Nucleus accumbens (tissue), 56 donors: ENCODE measurements at places on chromosomes 7 and 10.

GRCh38 chr10:59770689-59771088 is 17.4 kb upstream of the MRLN start:
- no peak for DNase-seq

DNA sequence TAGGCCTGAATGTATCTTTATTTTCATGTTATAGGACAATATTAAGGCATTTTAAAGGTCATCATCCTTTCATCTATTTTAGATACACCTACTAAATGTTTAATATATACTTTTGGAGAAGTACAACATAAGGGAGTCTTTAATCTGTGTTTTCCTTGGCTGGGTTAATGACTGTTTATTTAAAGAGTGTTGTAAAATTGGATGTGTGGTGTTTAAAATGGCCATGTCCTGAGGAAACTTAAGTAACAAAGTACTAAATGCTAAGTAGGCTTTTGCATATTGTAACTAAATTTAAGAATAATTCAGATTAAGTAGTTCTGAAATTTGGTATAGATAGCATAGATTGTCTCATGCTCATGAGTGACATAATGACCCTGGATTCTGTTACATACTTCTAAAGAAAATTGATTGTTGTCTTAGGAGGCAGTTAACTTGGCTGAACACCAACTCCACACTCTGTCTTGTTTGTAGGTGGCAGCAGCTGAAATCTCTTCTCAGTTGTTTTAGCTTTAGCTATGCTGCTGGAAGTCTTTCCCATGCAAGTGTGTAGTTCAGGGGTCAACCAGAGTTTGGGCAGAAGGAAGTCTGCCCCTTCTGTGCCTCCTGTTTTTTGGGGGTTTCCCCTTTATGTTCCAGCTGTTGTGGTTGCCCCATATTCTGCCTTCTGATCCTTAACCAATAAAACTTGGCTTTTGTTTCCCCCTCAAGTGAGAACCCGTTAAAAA is 29.2 kb downstream of the DLD start:
- no peak for DNase-seq

DNA sequence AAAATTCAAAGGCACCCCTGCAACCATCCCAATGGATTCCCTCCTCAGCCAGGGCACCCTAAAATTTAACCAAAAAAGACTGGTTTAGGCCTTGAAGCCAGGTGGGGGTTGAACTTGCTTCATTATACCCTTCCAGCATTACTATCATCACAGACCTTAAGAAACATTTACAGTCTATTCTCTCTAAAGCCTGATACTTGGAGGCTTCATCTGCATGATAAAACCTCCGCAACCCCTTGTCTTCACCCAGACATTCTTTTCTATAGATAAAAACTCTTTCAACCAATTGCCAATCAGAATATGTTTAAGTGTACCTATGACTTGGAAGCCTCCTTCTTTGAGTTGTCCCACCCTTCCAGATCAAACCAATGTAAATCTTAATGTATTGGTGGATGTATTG is 17.9 kb downstream of the AVL9 start:
- DNase-seq: no peak

DNA sequence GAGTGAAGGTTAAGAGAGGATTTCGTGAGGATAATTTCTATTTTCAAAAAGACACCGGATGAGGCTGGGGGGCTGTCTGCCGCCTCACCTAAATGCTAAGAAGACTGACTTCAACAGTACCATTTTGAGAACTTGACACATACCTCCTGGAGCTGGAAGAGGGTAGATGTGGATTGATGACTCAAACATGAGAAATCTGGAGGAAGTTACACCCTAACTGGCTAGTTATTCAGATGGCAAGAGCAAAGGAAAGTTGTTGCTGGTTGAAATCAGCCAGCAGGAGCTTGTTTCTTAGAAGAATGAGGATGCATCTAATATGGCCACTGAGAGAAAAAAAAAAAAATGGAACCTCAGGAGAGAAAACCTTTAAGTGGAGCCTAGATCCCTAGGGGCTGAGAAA is 76.2 kb upstream of the KIAA1217 start:
- no peak for DNase-seq

DNA sequence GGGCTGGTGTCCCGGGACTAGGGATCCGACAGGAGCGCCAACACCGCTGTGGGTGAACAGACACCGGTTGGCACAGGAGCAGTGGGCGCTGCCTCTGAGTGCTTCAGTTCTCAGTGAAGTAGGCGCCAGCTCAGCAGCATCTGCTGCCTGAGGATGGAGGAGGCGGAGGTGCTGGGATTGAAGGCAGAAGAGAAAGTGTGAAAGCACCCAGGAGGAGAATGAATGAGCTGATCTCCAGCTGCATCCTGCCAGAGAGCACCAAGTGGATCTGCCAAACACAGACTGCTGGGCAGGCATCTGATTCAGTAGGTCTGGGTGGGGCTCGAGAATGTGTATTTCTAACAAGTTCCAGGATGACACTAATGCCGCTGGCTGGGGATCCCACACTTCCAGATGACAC is 74.5 kb downstream of the LANCL2 start:
- DNase-seq: no peak

DNA sequence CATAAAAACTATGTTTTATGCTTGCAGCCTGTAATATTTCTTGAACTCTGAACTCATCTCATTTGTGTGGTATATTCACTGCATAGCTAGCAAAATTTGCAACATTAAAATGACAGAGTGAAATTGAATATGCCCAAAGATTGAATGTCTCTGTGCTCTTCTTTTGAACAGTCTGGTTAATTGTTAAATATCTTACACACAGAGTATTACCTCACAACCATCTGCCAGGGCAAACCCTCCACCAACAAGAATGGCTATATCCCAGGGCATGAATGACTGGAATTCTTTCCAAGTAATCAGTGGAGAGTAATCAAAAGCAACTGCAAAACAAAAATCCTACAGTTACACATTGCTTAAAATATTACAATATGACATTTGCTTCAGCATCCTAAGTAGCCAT is 76.9 kb downstream of the SLC13A1 start:
- no peak for DNase-seq

GRCh38 chr10:118259288-118259906 is 82.7 kb downstream of the FAM204A start:
- peak; percentile 10 for DNase-seq
